ENCODE measurements at places on chromosomes 13 and 19.

DNA sequence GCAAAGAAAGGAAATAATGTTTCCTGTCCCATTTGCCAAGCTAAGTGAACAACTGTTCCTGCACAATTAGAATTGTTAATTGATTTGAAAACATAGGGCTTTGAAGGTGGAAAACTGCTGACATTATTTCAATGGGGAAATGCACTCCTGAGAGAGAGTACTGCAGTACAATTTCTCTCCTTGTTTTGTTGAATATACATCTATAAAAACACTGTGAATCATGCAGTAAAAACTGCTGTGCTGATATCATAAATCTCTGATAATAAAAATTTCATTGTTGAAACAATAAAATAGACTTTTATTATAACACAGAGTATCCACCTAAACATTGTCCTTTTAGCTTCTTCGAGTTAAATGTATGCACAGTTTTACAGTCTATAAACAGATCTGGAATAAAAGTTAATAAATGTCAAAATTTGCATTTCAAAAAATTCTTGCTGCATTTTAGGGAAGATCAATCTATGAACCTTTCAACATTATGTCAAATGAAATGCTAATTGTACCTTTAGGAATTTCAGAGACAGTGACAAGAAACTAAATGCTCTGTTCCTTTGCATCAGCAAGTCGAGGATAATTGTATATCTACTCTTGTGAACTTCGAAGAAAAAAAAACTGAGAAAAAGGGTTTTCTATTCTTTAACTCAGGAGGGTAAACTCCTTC, 328.2 kb upstream of the DACH1 start:
- no peak for DNase-seq

DNA sequence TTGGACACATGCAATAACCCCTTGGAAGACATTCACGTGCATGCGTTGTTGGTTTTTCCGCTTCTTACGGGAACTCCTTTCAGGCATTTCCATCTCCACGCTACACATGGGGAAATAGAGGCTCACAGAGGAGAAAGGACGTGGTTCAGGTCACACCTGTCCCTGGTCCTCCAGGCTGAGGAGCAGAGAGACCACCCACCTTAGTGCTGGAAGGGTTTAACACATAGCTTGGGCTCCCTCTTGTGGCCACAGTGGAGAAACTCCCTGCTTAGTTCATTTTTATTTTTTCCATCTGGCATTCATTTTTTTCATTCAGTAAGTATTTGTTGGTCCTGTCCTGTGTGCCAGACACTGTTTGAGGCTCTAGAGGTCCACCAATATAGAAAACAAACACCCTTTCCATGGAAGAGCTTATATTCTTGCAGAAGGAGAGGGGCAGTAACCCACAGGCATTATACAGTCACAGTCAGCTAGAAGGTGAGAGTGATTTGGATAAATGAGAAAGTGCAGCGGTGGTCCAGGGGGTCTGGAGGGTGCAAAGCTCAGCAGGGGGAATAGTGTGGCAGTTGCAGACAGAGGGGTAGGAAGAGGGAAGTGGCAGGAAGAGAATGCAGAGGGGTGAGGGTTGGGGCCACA, 24.2 kb upstream of the TTYH1 start:
- no peak for DNase-seq

- peak; percentile 28 for DNase-seq
Observed at GRCh38 chr19:2547721-2548120, 71.8 kb downstream of the GADD45B start.

DNA sequence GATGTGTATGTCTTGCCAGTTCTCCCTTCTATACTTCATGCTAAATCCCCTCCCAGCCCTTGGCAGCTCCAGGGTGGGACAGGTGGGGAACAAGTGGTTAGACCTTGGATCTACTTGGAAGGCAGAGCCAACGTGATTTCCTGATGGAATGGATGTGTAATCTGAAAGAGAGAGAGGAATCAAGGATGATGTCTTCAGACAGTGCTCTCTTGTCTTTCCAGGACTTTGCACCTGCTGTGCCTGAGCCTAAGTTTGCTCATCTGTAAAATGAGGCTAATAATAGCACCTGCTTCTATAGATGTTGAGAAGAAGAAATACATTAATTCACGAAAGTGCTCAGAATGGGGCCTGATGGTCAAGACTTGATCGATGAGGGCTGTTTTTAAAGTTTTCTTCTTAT, 7.0 kb upstream of the EGLN2 start:
- DNase-seq: no peak

- DNase-seq: peak; percentile 59
Observed at GRCh38 chr19:13844130-13844631, 32.8 kb upstream of the NANOS3 start.

GRCh38 chr13:104372095-104372655, 1306.0 kb upstream of the SLC10A2 start:
- no peak for DNase-seq

DNA sequence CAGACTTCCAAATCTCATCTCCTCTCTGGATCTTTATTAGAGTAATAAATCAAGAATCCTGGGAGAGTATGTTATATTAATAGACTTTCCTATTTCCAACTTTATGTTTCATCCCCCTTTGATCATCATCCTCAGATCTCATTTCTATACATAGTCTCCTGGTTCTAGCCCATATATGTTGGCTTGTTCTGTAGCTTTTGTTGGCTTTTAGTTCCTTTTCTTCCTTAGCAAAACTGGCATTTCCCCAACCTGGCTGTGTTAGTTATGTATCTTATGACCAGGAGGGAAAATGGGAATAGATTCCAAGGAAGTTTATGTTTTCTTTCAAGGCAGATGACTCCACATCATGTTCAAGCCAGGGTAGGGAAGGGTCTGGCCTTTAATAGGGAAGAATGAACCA, 2464.5 kb downstream of the PCDH9 start:
- DNase-seq: no peak

DNA sequence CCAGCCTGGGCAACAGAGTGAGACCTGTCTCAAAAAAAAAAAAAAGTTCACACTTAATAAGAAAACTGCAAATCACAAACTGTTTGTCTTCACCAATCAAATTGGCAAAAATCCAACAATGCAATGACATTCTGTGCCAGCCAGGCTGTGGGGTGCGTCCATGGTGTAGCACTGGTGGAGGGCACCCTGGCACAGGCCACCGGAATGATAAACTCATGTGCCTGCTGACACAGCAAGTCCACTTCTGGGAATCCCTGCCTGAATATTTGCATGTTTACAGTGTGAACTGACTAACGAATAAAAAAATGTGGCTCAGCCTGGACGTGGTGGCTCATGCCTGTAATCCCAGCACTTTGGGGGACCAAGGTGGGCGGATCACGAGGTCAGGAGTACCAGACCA, 1.6 kb upstream of the LRRC25 start:
- DNase-seq: no peak

DNA sequence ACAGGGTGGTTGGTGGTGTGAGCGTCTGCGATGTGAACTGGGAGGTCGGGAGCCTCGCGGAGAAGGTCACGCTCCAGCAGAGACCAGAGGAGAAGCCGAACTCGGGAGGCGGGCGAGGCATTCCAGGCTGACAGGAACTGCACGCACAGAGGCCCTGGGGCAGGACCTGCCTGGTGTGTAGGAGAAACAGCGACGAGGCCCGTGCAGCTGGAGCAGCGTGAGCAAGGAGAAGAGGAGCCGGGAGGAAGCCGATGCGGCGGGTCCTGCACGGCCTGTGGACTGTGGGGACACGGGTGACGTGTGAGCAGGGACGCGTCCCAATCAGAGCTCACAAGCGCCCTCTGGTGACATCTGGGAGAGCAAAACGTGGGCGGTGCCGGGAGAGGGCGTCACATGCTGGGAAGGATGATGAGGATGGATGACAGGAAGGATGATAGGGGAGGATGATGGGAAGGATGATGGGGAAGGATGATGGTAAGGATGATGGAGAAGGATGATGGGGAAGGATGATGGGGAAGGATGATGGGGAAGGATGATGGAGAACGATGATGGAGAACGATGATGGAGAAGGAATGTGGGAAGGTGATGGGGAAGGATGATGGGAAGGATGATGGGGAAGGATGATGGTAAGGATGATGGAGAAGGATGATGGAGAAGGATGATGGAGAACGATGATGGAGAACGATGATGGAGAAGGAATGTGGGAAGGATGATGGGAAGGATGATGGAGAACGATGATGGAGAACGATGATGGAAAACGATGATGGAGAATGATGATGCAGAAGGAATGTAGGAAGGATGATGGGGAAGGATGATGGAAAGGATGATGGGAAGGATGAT, 16.1 kb upstream of the MADCAM1 start:
- peak; percentile 94 for DNase-seq

- no peak for DNase-seq
Observed at GRCh38 chr13:79678100-79678499, 197.1 kb downstream of the NDFIP2 start.

GRCh38 chr13:106426909-106427308, 108.6 kb downstream of the EFNB2 start:
- no peak for DNase-seq
